Caco-2 (cell line): ENCODE measurements at places on chromosomes 3 and 15. TPM values are rescaled to one million over a fixed set of nuclear protein-coding genes. Genes with fewer than 3 reads are reported as not detected.

DNA sequence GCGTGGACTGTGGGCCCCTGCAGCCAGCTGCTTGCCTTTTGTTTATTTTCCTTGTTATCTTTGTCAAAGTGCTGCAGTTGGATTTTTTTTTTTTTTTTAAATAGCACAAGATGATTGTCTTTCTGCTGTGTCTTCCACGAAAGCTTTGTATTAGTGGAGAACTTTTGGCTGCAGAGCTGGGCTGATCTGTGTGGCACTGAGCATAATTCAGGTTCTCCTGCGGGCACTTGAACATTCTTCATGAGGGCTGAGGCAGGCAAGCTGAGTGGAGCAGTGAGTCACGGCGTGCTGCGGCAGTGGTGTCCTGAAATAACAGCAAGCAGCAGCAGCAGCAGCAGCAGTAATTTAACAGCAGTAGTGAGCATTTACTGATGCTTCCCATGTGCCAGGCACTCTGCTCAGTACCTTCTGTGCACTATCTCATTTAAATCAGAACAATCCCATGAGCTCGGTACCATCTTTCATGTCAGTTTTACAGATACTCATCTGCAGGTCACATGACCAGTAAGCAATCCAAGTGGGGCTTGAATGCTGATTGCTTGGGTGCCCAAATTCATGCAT, 45.8 kb downstream of the MITF start:
- H3K4me3 ChIP-seq = no peak overlapping the region
- no peaks in the 10 kb centered on the region for H3K27me3 ChIP-seq
- H3K36me3 ChIP-seq = no peaks in the 10 kb centered on the region
- no peak for DNase-seq
- H3K27ac ChIP-seq = no peak overlapping the region
- H3K4me1 ChIP-seq = peaks cover 24% of the 10 kb centered on the region

The AP3B2 gene
- 0.37 and 0.82 TPM in 2 replicates for total RNA-seq

GRCh38 chr3:35598804-35599203, 40.5 kb upstream of the ARPP21 start:
- H3K4me1 ChIP-seq = no peaks in the 10 kb centered on the region
- H3K36me3 ChIP-seq = no peaks in the 10 kb centered on the region
- no peak for DNase-seq
- no peak overlapping the region for H3K27ac ChIP-seq

The KY gene
- total RNA-seq = not detected in 2 replicates

DNA sequence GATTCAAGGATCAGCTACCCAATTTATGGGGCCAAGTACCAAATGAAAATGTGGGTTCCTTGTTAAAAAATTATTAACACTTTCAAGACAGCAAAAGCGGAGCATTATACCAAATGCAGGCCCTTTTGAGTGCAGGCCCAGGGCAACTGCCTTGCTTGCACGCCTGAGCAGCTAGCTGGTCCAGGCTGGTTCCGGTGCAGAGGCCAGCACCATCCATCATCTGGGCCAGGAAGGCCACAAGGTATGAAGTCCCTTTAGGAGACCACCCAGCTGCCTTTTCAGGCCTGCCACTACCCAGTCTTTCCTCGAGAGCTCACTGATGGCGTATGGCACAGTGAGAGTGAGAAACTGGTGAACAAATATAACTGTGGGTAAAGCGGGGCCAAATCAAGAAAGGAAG, 13.0 kb downstream of the ANAPC13 start:
- H3K27me3 ChIP-seq = no peaks in the 10 kb centered on the region
- DNase-seq = no peak
- no peak overlapping the region for H3K4me3 ChIP-seq
- no peak overlapping the region for H3K27ac ChIP-seq
- peaks cover 2% of the 10 kb centered on the region; the same call in 1 of the 2 replicates for H3K36me3 ChIP-seq

- no peaks in the 10 kb centered on the region for H3K27me3 ChIP-seq
- no peaks in the 10 kb centered on the region for H3K4me1 ChIP-seq
- H3K36me3 ChIP-seq = no peaks in the 10 kb centered on the region
- no peak overlapping the region for H3K4me3 ChIP-seq
Observed at GRCh38 chr3:81989758-81990157, 228.3 kb upstream of the GBE1 start.

DNA sequence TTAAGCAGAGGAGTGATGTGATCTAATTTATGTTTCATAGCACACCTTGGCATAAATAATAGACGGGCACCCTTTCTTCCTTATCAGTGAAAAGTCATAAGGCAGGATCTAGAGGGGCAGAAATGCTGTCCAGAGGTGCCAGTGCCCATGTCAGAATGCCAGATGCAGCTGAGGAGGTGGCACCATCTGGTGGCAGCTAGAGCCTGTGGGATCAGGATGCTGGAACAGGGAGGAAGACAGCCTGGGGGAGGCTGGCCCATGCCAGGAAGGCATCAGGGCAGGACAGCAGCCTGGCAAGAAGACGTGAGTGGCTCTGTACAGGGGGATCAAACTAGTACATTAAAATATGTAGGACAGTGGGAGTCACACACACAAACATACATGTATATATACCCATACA, 16.5 kb downstream of the MYH15 start:
- H3K4me3 ChIP-seq = no peak overlapping the region
- no peak for DNase-seq
- H3K27me3 ChIP-seq = no peaks in the 10 kb centered on the region; the same call in 1 of the 2 replicates
- H3K4me1 ChIP-seq = no peaks in the 10 kb centered on the region
- no peaks in the 10 kb centered on the region for H3K36me3 ChIP-seq

The IGSF10 gene
- 2.6 TPM in 2 replicates for total RNA-seq

DNA sequence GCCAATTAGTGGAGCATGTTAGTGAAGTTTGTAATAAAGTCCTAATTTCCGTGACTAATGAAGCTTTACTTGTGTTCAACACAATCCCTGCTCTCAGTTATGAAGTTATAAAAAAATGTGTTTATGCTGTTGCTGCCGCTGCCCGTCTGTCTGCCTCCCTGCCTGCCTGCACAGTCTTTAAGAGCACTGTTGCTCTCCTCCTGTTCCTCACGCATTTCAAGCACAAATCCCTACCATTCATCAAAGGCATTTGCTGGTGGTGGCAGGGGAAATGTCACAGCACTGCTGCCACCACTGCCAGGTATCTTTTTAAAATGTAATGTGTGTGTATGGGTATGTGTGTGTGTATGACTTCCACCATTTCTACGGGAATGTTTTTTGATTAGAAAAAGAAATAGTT, 58.8 kb downstream of the CACNA1D start:
- H3K27me3 ChIP-seq = no peaks in the 10 kb centered on the region
- peaks cover 6% of the 10 kb centered on the region; the same call in 1 of the 2 replicates for H3K4me1 ChIP-seq

The PAK6 gene
- total RNA-seq = 19.9 and 20.7 TPM in 2 replicates

DNA sequence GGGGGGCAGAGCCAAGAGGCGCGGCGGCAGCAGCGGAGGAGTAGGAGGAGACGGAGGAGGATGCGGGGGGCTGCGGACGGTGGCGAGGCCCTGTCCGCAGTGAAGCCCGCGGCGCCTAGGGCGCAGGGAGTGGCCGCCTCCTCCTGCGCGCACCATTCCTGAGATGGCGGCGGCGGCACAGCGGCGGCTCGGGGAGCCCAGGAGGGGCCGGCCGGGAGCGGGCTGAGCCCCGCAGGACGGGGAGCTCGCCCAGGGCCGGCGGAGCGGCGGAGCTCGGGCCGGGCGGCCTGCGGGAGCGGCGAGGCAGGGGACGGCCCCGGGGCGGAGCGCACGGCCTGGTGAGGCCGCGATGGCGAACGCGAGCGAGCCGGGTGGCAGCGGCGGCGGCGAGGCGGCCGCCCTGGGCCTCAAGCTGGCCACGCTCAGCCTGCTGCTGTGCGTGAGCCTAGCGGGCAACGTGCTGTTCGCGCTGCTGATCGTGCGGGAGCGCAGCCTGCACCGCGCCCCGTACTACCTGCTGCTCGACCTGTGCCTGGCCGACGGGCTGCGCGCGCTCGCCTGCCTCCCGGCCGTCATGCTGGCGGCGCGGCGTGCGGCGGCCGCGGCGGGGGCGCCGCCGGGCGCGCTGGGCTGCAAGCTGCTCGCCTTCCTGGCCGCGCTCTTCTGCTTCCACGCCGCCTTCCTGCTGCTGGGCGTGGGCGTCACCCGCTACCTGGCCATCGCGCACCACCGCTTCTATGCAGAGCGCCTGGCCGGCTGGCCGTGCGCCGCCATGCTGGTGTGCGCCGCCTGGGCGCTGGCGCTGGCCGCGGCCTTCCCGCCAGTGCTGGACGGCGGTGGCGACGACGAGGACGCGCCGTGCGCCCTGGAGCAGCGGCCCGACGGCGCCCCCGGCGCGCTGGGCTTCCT, at the start of gene GPR27:
Gene GPR27, plus strand, starts transcription at position 155 of the 909 bp plus-strand sequence. Its CDS starts 195 bp downstream, at position 350.
- H3K27ac ChIP-seq = no peak within 1 kb of the TSS
- peaks cover 2% of the 10 kb centered on the region; the same call in 1 of the 2 replicates for H3K27me3 ChIP-seq
- no peaks in the 10 kb centered on the region for H3K36me3 ChIP-seq
- no peak for DNase-seq
